ENCODE measurements at places on chromosomes 4 and X. TPM values are rescaled to one million over a fixed set of nuclear protein-coding genes. Genes with fewer than 3 reads are reported as not detected.

GRCh38 chr4:173516621-173517524 lies 13.2 kb downstream of the HAND2 start:
- no peak for DNase-seq

DNA sequence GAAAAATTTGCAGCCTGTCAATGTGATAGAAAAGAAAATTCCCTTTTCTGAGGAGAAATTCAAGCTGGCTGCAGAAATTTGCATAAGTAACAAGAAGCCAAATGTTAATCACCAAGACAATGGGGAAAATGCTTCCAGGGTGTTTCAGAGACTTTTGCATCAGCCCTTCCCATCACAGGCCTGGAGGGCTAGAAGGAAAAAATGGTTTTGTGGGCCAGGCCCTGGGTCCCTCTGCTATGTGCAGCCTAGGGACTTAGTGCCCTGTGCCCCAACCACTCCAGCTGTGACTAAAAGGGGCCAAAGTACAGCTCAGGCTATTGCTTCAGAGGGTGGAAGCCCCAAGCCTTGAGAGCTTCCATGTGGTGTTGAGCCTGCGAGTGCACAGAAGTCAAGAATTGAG lies 23.9 kb downstream of the ZNF275 start:
- no peak for DNase-seq

- DNase-seq = no peak
Measured at GRCh38 chrX:56795309-56795868, 66.3 kb downstream of the NBDY start.

GRCh38 chrX:105744946-105745345 lies 77.4 kb upstream of the NRK start:
- no peak for DNase-seq

- peak; percentile 71 for DNase-seq
Measured at GRCh38 chrX:43559644-43560043, 96.5 kb upstream of the MAOA start.

DNA sequence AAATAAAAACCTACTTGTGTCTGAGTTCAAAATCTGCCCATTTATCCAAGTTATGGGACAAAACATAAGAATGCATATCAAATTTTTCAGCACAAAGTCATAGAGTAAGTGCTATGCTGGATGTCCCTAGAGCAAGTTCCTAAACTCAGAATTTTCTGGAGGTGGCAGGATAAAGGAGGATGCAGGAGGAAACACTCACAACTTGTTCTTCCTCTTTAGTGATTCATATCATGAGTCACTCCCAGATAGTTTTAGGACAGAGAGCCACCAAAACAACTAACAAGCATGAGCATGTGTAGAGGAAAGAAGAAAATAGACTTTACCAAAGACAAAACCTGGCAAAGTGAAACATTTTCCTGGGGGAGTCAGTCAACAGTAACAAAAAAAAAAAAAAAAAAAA lies 302.7 kb downstream of the KCTD8 start:
- no peak for DNase-seq

GRCh38 chr4:74159143-74159709 lies 1.3 kb downstream of the MTHFD2L start:
- DNase-seq = no peak

- peak; percentile 35 for DNase-seq
Measured at GRCh38 chrX:43552156-43552555, 103.9 kb upstream of the MAOA start.

DNA sequence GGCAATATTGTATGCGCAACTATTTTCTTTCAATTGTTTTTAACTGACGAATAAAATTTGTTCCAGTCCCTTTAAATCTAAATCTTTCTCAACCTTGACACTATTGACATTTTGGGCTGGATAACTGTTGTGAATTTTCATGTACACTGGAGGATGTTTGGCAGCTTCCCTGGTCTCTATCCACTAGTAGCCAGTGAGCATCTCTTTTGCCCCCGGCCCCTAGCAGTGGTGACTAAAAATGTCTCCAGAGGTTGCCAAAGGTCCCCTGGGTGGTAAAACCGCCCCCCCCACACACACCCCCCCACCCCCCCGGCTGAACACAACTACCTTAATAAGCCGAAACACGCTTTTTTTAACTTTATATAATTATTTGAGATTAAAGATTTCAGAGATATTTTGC lies 514 bp downstream of the FANCB start:
- DNase-seq = no peak

GRCh38 chrX:46624090-46624786 lies 50.7 kb downstream of the CHST7 start:
- no peak for DNase-seq

DNA sequence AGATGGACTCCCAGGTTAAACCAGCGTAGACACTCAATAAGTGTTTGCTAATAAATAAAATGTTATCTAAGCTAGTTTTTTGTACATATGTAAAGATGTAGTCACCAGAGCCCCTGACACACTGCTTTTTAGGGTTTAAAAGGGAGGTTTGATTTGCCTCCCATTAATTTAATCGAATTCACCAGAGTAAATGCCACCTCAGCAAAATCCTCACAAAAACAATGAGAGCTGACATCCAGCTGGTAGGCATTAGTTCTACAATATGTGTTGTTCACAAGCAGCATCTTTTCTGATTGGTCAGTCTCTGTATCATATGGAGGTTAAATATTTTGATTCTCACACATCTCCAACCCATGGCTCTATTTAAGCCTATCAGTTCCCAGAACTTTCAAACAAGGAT lies 382.6 kb downstream of the CENPC start:
- DNase-seq = no peak

DNA sequence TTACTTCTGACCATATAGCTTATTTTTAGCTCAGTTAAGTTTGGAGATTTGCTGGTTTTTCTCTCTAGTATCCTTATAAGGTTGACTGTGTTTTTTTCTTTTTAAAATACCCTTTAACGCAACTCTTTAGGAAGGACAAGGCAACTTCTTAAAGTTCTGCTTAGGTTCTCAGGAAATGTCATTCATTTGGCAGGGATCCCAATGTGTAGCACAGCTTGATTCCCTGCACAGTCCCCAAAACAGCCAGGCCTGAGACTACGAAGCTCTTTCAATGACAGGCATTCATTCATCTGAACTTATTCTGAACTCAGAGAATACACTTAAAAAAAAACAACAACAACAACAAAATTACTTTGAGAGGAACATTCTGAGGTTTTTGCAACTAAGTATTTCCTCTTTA lies 1765.8 kb downstream of the PCDH7 start:
- DNase-seq = no peak

DNA sequence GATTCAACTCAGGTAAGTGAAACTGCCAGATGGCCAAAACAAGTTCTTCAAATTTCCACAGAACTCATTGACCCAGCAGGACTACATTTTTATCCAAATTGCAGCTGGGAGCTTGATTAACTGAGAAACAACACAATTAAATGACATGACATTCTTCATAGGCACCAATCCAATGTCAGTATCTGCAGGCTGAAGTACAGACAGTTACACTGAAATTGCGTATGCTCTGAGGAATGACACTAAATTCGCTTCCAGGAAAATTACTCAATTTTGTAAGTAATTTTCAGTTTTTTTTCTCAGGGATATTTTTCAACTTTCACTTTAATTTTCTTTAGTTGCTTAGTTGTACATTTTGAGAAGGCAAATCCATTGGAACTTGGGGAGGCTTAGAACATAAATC lies 4.5 kb downstream of the C1GALT1C1 start:
- DNase-seq = no peak

DNA sequence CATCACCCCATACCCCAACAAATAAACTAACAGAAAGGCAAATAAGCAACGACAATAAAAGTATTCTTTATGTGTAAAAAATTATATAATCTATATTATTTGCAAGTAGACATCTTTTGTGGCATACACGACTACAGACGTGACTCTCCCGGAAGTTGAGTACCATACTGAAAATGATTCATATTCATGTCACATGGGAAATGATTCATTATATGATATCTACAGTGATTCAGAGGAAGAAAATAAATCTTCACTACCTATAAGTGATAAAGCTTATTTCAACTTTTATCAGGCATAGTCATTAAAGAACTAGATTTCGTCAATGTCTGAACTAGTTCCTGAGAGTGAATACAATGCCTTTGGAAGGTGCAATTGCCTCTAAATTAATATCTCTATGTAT lies 4.6 kb upstream of the ANTXR2 start:
- no peak for DNase-seq

- DNase-seq = no peak
Measured at GRCh38 chr4:89117115-89117514, 5.8 kb downstream of the TIGD2 start.

DNA sequence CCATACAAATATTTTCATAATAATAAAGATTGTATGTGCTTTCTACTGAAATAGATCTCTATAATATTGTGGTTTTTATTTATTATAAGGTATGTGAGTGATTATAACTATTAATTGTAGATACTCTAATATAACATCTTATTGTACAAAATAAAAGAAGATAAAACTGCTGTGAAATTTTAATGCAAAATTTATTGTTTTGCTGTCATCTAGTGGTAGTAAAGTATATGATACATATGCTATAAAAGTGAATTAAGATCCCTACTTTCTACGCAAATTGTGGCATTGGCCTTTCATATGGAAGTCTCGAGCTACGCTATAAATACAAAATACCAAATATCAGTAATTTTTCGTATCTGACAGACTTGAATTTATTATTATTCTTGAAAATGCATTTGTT lies 19.3 kb downstream of the YIPF7 start:
- no peak for DNase-seq

DNA sequence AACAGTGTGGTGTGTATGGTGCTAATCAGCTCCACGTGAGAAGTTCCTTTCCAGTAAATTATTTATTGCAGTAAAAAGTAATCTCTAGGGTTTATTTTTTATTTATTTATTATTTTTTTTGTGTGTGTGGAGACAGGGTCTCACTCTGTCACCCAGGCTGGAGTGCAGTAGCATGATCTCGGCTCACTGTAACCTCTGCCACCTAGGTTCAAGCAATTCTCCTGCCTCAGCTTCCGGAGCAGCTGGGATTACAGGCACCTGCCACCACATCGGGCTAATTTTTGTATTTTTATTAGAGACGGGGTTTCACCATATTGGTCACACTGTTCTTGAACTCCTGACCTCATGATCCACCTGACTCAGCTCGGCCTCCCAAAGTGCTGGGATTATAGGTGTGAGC lies 606.9 kb downstream of the PCDH7 start:
- DNase-seq = no peak

DNA sequence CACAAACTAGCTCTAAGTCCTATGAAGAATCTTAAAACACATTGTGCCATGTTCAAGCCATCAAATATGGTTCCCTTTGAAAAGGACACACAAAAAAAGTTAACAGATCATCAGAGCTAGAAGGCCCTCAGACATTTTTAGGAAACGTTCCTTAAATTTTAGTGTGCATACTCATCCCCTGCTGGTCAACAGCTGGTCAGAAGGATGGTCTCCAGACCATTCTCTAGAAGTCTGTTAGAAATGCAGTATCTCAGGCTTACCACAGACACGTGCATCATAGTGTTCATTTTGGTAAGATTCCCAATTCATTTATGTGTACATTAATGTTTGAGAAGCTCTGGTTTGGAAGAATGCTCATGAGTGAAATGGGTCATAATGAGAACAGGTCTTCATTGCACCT lies 523.1 kb downstream of the INPP4B start:
- no peak for DNase-seq

Gene POLN
- total RNA-seq = 4.6 TPM

Gene LNX1
- total RNA-seq = 8.2 TPM

Gene FAM47C
- total RNA-seq = not detected

Gene CC2D2A
- total RNA-seq = 39.1 TPM

Gene WDR17
- total RNA-seq = 4.9 TPM

Gene MTTP
- 0.20 TPM for total RNA-seq

Gene HS6ST2
- total RNA-seq = 0.52 TPM

Gene PDE5A
- 131 TPM for total RNA-seq

Gene ITM2A
- total RNA-seq = 14.5 TPM
